GM13976 (cell line): ENCODE measurements at places on chromosomes 6 and 20.
A peak's percentile ranks its signal among the peaks of the same experiment; 100 is the strongest.

DNA sequence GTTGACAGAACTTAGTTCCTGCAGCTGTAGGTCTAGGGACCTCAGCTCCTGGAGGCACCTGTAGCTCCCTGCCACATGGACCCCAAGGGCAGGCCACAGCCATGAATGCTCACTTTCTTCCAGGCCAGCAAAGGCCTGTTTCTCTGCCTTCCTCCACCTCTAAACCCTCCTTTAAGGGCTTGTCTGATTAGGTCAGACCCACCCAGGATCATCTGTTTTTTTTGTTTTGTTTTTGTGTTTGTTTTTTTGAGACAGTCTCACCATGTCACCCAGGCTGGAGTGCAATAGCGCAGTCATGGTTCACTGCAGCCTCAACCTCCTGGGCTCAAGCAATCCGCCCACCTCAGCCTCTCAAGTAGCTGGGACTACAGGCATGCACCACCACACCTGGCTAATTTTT, 11.5 kb upstream of the BCAS4 start:
- DNase-seq = no peak

GRCh38 chr20:23551786-23552185, 16.5 kb downstream of the CST9L start:
- no peak for DNase-seq

- no peak for DNase-seq
Measured at GRCh38 chr20:62678553-62678952, 30.1 kb upstream of the NTSR1 start.

DNA sequence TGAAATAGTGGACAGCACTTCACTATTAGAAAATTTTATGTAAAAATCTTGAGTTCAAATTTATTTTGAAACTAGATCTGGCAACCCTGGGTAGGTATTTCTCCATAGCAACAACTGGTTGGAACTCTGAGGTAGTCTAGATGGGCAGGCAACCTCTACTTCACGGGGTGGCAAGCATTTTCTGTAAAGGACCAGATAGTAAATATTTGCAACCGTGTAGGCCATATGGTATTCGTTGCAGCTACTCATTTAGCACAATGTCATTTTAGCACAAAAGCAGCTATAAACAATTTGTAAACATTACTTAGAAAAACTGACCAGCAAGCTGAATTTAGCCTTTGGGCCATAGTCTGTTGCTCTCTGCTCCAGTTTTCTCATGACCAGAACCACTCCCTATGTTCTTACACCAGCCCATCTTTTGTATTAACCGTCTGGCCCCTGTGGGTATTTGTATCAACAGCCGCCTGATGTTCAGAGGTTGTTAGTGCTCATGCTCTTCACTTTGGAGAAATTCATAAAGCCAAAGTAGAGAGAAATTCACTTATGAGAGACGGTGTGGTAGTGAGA, 29.2 kb downstream of the LGSN start:
- DNase-seq = no peak

DNA sequence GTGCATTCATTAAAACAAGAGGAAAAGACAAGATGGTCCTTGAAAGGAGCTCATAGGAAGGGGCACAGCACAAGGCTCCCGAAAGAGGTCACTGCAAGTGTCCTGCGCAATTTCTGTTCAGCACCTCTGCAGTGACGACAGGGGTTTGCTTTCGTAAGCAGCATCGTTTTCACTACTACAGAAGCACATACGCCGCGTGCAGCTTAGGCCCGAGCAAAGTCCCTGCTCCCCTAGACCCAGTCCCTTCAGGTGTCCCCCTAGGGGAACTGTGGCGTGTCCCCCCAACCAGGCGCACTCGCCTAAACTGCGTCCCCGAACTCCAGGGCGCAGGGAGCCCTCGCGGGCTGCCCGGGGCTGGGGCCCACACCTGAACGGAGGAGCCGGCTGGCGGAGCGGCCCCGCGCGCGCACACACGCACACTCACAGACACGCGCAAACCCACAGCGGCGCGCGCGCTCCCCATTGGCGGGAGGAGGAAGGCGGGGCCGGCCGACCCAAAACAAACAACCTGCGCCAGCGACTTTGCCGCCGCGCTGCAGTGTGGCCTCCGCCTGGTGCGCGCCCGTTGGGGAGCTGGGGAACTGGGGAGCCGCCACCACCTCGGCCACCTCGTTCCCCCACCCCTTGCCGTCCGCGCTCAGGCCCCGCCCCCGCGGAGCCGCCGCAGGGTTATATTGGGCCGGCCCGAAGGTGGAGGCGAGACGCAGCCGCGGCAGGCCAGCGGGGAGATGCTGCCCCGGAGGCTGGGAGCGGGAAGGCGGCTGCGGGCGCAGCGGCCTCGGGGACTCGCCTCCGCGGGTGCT, at the start of gene FOXQ1:
Gene FOXQ1, plus strand, starts transcription at position 699 of the 803 bp plus-strand sequence. CDS start 607 bp downstream, outside the sequence.
- DNase-seq = peak; percentile 40

GRCh38 chr6:48449002-48449401, 338.0 kb upstream of the PTCHD4 start:
- no peak for DNase-seq

GRCh38 chr6:83827050-83827449, 26.1 kb upstream of the RIPPLY2 start:
- DNase-seq = no peak

DNA sequence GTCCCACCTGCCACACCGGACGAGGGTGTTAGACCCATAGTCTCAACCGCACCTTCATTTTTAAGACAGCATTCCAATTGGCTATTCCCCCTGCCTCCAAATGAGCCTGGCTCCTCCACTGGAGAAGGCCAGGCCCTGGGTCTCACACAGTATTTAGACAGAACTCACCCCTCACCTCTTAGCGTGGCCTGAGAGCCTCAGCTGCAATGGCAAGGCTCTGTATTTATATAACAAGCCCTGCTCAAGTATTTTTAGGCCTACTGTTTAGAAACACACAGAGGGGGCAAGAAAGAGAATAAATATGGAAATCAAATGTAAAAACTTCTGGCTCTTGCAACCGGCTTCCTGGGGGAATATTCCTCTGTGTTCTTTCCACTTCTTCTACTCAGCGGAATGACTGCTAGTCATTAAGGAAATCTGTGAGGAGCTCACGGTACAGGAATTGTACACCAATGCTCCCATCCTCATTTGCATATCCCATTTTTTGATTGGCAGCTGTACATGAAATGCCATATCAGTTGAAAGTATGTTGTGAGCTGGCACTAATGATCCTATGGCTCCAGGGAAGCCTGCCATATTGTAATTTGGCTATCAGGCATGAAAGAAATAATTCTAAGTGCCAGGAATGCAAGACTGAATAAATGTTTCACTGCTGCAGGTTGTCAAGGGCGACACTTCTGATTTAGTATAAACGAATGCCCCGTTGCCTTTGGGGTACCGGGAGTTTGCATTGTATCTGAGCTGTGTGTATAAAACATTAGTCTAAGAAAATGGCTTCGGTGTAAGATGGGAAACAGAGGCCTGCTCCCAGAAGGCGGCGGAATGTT, 207.5 kb downstream of the ZNF217 start:
- DNase-seq = no peak

DNA sequence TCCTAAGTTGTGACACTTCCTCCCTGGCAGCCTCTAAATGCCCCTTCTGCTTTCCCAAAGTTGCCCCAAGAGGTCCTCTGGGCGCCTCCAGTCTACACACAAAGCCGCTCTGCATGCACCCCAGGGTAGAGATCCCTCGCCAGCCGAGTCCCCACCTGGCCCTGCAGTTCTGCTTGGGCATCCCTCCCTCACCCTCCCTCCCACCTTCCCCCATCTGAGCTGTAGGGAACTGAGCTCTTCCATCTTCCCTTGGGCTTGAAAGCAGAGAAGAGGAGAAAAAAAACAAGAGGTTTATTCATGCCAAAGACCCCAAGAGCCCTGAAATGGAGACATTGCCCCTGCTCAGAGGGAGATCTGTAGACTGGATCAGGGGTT, 5.7 kb upstream of the FGD2 start:
- no peak for DNase-seq

DNA sequence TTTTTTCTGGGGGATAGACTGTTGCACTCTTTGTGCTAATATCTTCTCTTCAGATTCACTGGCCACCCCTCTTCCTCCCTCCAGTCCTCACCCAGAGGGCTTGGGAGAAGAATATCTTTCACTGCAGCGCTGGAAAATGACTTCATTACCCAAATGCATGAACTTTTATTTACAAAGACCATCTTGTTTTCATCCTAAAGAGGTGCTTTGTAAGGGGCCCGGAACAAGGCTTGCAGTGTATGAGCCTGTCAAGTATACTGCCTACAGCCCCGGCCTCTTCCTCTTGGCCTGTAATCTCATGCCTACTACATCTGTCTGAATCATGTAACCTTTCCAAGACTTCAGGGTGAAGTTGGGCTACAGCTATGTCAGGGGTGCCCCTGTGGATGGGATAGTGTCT, 554 bp upstream of the LAMA4 start:
- DNase-seq = no peak

- DNase-seq = no peak
Measured at GRCh38 chr20:16240355-16240754, 332.9 kb downstream of the KIF16B start.

DNA sequence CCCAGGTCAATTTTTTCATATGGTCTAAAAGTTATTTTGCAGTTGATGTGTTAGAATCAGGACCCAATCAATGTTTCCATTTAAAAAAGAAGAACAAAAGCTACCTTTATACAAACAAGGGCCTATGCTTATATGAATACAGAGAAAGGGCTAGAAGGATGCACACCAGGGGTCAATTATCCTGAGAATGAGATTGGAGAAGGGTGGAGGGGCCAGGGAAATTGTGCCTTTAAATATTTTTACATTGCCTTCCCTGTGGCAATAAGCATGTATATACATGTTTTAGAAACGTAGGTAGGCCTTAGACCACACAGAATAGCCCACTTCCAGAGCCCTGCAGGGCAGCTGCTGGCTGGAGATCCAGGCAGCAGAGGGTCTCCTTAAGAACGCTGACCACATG, 12.7 kb downstream of the EXOC2 start:
- DNase-seq = no peak

- DNase-seq = no peak
Measured at GRCh38 chr6:165624871-165625639, 38.0 kb downstream of the PDE10A start.

DNA sequence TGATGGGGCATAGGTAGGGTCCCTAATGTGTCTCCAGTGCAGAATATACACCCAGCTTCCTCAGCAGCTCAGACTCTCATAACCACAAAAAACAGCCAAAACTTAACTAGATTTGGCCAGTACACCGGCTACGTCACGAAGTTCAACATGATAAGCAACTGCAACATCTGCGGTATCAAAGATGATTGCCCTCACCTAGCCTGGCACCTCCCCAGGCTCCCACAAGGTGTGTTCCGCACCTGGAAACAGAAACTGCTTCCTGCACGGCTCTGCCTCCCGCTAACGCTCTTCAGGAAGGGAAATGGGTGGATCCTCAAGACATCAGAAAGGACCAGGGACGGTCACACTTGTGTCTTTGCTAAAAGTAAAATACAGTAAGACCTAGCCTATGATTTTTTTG, 9.5 kb downstream of the TXNDC5 start:
- DNase-seq = no peak

DNA sequence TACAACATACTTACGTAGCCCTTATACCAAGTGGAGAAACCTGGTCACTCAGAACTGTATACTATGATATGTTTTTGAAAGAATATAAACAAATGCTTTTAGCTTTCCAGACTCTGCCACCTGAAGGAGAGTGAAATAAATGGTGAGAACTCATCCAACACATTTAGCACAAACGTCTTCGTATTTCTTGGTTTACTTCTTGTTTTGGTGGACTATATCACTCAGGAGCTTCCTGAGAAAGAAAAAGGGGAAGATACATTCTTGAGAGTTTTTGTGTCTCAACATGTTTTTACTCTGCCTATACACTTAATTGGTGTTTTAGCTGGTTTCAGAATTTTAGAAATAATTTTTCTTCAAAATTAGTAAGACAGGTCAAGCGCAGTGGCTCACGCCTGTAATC, 19.4 kb upstream of the CTAGE9 start:
- no peak for DNase-seq

DNA sequence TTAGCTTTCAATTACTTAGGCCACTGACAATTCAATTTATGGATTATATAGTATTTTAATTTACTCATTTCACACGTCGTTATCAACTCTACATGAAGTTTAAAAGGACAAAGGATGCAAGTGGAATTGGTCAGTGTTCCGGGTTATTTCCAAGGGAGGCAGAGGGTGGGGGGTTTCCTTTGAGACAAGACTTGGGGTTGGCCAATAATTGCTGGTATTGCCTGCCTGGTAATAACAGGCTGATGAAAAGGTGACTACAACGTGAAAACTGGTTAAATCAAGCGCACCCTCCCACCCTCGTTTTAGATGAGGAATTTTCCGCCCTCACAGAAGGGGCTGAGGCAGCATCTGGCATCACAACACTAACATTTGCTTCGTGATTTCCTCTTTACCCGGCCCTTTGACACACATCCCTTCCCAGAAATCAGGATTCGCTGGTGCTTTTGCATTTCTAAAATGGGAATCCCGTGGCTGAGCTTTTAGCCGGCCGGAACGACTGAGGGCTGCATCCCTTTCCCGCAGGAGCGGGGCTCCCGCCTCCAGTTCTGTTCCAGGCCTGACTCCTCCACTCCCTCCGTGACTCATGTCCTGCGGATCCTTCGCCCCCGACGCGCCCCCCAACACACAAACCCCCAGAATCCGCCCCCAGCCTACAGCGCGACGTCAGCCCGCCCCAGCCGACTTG, 999 bp upstream of the PIM1 start:
- DNase-seq = peak; percentile 33

- DNase-seq = no peak
Measured at GRCh38 chr20:34246126-34246626, 5.0 kb downstream of the ASIP start.

DNA sequence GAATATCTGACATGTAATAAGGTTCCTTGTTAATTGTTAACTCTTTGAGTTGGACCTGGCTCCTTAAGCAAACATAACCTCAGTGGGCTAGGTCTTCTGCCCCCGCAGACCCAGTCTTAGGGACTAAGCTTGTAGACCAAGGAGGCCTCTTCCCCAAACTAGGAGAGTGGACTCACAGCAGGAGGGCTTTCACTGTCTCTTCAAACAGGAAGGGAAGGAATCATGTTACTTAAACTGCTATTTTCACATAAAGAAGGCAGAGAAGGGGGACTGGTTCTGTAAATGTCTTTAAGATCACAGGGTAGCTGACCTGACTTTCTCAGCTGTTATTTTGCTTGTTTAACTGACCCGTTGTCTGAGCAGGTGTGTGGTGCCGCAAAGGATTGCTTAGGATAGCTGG, 34.9 kb upstream of the PRDM1 start:
- no peak for DNase-seq

DNA sequence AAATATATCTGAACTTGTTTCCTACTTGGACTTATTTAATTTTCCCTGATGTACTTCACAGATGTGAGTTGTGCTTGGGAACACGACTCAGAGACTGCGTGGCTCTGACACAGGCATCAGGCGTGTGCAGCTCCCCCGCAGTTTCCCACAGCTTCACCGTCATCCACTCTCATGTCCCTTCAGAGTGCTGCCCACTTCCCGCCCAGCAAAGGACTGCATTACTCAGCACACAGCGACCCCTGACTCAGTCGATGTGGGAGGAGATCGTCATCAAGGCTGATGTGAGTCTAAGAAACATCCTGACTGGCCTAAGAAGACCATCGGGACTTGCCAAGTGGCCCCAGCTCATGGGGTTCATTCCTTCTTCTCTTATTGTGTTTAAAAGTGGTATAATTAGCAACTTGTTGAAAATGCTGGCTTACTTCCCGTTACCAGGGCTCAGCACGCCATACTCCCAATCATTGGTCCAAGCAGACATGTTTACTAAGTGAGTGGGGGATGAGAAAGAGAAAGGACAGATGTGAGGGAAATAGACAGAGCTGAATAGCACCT, 539.4 kb upstream of the JARID2 start:
- no peak for DNase-seq
